ENCODE measurements at places on chromosomes 7 and 10.

DNA sequence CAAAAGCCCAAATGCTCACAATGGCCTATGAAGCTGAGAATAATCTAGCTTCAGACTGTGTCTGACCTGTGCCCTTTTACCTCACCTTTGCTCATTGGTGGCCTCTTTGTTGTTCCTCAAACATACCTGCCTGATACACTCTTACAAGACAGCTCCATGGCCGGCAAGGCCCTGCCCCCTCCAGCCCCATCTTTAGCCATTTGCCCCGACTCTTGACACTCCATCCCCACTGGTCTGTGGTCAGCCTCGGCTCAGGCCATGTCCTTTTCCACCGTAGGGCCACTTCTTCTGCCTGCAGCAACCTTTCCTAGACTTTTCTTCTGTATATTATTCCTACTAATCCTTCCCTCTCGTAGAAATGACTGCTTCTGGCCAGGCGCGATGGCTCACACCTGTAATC is 265.2 kb downstream of the RPS24 start:
- DNase-seq = no peak

GRCh38 chr7:86645225-86645608 is 1.5 kb downstream of the GRM3 start:
- no peak for DNase-seq

- no peak for DNase-seq
Observed at GRCh38 chr10:46555713-46556514, 544 bp downstream of the GPRIN2 start.

- DNase-seq = no peak
Observed at GRCh38 chr7:143042790-143043271, 9.3 kb upstream of the OR6V1 start.

DNA sequence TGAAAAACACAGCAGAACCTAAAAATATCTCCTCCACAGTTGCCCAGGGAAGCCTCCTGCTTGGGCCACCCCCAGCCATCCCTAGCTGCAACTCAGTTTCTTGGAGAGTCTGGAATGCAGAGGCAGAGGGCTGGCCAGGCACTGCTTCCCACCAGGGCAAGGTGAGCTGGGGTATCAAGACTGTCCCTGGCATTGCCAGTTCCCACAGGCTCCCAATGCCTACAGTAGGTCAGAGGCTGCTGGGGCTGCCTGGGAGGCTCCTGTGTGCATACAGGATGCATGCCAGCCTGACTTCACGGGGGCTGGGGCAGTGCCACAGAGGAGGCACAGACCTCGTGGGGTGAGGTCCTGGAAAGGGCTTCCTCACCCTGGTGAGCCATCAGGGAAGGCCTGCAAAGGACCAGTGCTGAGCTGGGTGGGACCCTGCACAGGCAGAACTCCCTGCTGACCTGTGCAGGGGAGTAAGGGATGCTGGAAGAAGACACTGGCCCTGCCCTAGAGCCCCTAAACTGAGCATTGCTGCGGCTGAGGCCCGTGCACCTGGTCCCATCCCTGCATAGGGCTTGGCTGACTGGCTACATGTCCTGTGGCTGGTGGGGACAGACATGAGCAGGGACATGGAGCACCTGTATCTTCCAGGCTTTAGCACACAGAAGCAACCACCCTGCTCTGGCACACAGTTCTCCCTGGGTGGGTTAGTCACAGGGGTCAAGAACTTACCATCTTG is 121.9 kb upstream of the RET start:
- DNase-seq = no peak

GRCh38 chr10:27072436-27073114 is 27.7 kb downstream of the ANKRD26 start:
- no peak for DNase-seq

- no peak for DNase-seq
Observed at GRCh38 chr10:32347363-32348022, 535 bp upstream of the EPC1 start.

- DNase-seq = no peak
Observed at GRCh38 chr10:78336402-78336791, 302.7 kb downstream of the RPS24 start.

GRCh38 chr7:136976504-136977251 is 108.2 kb downstream of the CHRM2 start:
- no peak for DNase-seq

DNA sequence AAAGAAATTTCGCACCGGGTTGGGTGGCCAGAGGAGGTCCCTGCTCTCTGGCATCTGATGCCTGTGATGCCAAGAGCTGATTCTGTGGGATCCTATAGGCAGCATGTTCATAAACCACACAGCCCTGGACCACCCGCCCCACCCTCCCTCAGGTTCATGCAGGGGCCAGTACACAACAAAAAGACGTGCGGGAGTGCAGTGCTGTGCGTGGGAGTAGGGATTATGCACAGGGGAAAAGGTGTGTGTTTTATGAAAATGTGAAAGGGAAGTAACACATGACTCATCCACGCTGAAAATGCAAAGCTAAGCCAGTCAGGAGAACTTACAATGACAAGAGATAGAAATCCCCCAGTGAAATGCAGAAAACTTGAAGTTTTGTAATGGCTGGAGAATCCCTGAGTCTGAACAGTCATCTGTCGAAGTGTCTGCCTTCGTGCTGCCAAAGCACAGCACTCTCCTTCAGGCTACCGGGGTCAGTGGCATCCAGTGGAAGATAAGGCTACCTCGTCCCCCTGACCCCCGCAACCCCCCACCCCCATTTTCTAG is 1.1 kb downstream of the KIAA1217 start:
- peak; percentile 61 for DNase-seq

DNA sequence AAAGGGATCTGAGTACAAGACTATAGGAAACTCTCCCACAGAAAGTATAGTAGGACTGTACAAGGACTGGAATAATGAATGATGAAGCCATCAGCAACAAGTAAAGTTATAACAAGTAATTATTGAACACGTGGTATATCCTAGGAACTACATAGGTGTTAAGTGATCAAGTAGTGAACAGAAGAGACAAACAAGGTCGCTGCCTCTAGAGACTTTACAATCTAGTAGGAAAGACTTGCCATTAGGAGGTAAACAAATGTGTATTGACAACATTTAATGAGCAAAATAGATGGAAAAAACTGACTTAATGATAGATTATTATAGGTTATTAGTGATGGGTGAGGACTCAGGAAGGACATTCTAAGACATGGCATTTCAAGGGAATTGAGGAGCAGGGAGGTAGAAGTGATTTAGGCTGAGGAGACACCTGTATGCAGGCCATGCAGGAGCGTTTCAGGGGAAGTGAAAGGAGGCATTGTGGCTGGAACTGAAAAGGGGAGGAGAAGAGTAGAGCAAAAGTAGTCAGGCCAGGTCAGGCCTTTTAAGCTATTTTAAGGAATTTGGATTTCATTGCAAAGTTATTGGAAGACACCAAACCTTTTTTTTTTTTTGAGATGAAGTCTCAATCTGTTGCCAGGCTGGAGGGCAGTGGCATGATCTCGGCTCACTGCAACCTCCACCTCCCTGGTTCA is 8.5 kb upstream of the GLCCI1 start:
- DNase-seq = peak; percentile 72

GRCh38 chr7:149731207-149731955 is 42.0 kb downstream of the ZNF467 start:
- DNase-seq = no peak

DNA sequence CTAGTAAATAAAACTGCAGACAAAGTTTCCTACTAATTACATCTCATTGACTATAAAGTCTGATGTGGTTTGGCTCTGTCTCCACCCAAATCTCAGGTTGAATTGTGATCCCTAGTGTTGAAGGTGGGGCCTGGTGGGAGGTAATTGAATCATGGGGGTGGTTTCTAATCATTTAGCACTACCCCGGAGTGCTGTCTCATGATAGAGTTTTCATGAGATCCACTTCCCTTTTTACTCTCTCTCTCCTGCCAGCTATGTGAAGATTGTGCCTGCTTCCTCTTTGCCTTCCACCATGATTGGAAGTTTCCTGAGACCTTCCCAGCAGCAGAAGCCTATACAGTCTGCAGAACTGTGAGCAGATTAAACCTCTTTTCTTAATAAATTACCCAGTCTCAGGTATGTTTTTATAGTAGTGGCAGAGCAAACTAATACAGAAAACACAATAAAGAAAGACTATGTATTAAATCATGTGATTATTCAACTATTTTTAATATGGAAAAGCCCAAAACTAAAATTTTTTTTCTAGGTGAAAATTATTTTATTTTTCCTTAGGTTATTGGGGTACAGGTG is 232.1 kb downstream of the FZD1 start:
- no peak for DNase-seq

DNA sequence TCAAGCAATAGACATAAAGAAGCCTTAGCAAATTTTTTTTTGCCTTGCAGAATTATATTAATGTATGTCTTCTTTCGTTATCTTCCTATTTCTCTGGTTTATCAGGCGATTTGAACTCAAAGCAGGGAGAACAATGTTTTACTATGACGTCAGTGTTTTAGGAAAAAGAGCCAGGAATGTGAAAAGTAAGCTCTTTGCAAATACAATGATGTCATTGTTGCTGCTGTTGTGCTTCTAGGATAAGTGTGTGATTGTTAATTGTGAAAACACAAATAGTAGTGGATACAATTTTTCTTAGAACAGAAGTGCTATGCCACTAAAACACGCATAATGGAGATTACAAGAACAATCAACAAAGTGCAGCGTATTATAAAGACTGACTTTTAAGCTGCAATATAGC is 9.5 kb upstream of the AUTS2 start:
- DNase-seq = no peak

- DNase-seq = peak; percentile 83
Observed at GRCh38 chr7:66681491-66682349, 53.0 kb downstream of the KCTD7 start.

- DNase-seq = no peak
Observed at GRCh38 chr10:51716981-51717380, 17.6 kb upstream of the CSTF2T start.

GRCh38 chr10:7438196-7438986 is 27.6 kb upstream of the SFMBT2 start:
- no peak for DNase-seq

DNA sequence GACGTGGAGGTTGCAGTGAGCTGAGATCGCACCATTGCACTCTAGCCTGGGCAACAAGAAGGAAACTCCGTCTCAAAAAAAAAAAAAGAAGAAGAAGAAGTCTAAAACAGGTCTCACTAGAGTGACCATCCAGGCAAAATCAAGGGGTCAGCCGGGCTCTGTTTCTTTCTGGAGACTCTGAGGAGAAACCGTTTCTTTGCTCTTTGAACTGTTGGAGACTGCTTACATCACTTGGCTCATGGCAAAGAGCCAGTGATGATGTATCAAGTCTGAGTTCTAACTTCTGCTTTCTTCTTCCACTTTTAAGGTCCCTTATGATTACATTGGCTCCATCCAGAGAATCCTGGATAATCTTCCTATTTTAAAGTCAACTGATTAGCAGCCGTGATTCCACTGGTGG is 306.8 kb downstream of the WDR11 start:
- DNase-seq = no peak

- no peak for DNase-seq
Observed at GRCh38 chr7:51340029-51340838, 23.6 kb upstream of the COBL start.

GRCh38 chr7:11552676-11553296 is 279.2 kb downstream of the THSD7A start:
- DNase-seq = no peak

GRCh38 chr7:30266686-30267085 is 17.7 kb upstream of the ZNRF2 start:
- no peak for DNase-seq

- no peak for DNase-seq
Observed at GRCh38 chr7:9557853-9558252, 1124.4 kb downstream of the NXPH1 start.

DNA sequence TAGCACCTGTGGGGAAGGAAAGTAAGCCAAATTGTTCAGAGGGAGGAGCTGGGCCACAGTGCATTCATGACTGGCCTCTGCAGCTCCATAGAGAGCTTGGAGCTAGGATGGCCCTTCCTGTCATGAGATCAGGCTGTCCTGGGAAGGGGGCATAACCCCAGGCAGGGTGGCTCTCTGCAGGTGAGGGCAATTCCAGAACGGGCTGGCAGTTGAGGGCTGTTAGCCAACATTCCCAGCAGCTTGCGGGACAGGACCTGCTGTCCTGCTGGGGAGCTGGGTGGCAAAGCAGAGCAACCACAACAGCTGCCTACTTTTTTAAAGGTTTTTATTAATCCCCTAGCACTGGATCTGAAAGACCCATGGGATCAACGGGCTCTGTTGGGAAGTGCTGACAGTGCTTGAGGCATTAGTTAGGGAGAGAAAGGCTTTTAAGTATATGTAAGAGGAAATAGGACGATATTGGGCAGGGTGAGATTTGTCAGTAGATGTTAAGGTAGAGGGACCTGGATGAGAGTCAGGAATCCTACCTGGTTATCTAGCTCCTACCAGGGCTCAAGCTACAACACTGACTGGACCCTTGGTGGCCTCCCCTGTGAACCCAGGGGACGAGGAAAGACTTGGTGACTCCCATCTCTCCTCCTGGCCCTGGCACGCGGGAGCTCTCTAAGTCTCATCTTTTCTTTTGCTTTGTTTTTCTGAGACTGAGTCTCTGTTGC is 77.8 kb downstream of the NAMPT start:
- DNase-seq = no peak

- no peak for DNase-seq
Observed at GRCh38 chr10:3077940-3078630, 10.7 kb downstream of the PFKP start.

DNA sequence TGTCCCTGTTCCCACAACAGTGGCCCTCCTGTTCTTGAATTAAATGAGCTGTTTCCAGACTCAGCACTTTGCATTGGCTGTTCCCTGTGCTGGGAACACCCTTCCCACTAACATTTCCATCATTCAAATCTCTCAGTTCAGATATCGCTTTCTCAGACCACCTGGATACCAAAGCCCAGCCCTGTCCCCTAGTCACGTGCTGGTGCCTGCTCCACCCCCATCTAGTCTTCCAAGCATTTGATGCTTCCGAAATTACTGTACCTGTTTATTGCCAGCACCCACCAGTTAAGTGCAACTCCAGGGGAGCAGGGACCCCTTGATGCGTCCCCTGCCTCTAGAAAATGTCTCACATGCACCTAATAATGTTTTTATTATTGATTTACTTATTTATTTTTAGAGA is 3.0 kb upstream of the SLC29A4 start:
- no peak for DNase-seq

- no peak for DNase-seq
Observed at GRCh38 chr7:39133088-39133487, 155.4 kb downstream of the POU6F2 start.

GRCh38 chr10:32329061-32329460 is 17.9 kb downstream of the EPC1 start:
- no peak for DNase-seq

GRCh38 chr10:114068054-114068707 is 24.5 kb downstream of the ADRB1 start:
- DNase-seq = no peak

GRCh38 chr7:97024209-97025129 is at the start of gene DLX5:
DLX5 (minus strand) TSS chr7:97024831; CDS start chr7:97024623, 208 bp downstream.
- no peak for DNase-seq

GRCh38 chr7:116432527-116432916 is 67.0 kb upstream of the CAV2 start:
- no peak for DNase-seq

- DNase-seq = no peak
Observed at GRCh38 chr10:24152270-24152669, 56.7 kb upstream of the KIAA1217 start.

DNA sequence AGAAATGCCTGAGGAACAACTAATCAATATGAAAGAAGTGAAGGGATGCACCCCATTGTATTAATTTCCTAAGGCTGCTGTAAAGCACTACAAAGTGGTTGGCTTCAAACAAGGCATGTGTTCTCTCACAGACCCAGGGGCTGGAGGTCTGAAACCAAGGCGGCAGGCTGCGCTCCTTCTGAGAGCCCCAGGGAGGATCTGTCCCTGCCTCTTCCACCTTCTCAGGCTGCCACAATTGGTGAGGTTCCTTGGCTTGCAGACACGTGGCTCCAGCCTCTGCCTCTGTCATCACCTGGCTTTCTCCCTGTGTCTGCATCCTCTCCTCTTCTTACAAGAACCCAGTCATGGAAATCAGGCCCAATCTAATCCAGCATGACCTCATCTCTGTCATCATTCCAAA is 110.1 kb downstream of the TNS3 start:
- no peak for DNase-seq

All from GM12864 (cell line).